ENCODE measurements at places on chromosomes 12 and 14. TPM values are rescaled to one million over a fixed set of nuclear protein-coding genes. Genes with fewer than 3 reads are reported as not detected.

The TC2N gene
- polyA plus RNA-seq: 24.0 TPM

The SLC10A1 gene
- 0.14 TPM for polyA plus RNA-seq

The WDR20 gene
- polyA plus RNA-seq: 28.4 TPM

The KCNH5 gene
- 0.11 TPM for polyA plus RNA-seq

The PPP1R1A gene
- polyA plus RNA-seq: 3.5 TPM

The NFE2 gene
- polyA plus RNA-seq: 5.2 TPM

The SLCO1B1 gene
- not detected for polyA plus RNA-seq

The CISTR gene
- polyA plus RNA-seq: not detected

The SERPINA12 gene
- not detected for polyA plus RNA-seq

- no peak for DNase-seq
Measured at GRCh38 chr14:57403521-57403864, 13.1 kb downstream of the NAA30 start.

DNA sequence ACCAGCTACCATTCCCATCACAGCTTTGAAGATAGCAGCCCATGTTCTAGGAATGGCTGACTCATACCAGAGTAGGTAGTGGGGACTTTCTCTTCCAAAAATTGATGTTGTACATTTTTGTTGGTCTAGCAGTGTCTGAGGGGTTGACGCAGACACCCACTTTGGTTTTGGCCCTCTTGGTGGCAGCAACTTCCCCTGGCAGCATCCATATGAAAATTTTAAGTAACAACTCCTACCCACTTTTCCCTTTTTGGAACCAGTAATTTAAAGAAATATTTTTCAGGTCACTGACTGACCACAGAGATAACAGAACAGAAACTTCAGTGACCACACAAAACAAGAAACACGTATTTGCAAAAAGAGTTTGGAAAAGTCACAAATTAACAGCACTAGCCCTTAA, 162.0 kb upstream of the TMCC3 start:
- DNase-seq: no peak

- DNase-seq: no peak
Measured at GRCh38 chr14:55756557-55756956, 176.6 kb downstream of the KTN1 start.

DNA sequence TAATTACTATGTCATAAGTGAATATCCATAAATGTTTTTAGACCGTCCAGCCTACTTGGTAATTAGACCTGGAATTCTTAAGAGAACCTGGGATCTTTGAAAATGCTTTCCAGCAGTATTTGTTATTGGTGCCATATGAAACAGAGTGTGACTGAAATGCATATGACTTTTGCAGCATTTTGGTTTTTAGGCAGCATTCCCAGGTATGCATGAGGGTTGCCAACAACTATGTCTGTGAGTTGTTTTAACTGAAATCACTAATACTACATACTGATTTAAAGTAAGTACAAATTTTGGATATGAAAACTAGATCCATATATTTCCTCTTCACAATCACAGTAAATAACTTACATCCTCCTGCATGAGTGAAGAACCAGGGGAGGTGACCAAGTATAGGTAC, 437.7 kb upstream of the FAR2 start:
- DNase-seq: no peak

DNA sequence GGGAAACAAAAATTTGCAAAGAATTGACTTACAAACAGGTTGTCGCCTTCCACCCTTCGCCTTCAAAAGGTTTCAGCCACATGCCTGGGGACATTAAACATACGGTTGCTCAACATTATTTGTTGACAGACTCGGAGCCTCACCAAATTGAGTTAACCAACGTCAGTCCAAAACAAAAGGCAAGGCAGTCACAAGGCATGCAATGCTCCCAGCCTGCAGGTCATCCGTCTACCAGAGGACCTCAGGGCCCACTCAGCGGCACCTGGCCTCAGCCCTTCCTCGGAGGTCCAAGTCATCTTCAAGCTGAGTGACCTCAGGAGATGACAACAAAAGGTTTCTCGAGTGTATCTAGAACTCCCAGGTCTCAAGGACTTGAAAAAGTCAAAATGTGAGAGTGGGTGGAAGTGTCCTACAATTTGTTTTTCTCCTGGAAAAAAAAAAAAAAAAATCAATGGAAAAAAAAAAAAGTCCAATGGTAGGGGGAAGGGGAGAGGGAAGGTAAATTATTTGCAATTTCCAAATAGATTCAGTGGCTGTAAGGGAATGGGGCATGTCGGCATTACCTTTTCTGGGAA, 64.3 kb downstream of the KDM2B start:
- no peak for DNase-seq

- DNase-seq: no peak
Measured at GRCh38 chr14:89639687-89640086, 222.7 kb upstream of the FOXN3 start.

DNA sequence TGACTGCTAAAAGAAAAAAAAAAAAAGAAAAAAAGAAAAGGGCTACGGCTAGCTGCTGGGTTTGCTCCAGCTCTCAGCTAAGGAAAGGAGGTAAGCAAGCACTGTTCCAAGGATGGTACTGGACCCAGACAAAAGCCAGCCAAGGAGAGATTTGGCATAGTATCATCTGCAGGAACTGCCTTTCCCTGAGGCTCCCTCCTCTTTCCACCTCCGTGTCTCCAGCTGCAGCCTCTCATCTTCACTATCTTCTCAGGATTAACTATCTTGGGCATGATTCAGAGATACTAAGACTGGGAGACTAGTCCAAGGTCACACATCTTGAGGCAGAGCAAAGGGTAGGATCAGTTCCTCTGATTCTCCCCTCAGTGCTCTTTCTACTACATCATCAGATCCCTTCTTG, 6.0 kb downstream of the KITLG start:
- no peak for DNase-seq

DNA sequence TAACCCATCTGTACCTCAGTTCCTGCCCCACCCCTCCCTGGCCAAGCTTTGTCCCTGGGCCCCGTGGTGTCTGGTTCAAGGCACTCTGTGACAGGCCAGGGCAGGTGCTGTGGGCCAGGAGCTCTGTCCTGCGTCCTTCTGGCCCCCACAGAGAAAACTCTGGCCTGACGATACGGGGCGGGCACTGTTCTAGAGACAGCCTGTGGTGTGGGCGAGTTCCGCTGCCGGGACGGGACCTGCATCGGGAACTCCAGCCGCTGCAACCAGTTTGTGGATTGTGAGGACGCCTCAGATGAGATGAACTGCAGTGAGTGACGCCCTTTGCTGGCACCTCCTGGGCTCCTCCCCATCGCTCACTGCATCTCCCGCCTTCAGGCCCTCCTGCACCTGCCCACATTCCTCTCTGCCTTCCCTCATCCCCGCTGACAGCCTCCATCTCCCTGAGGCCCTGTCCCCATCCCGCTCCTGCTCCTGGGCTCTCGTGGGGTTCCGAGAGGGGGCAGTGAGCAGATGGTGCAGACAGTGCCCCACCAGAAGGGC, 22.8 kb upstream of the NXPH4 start:
- DNase-seq: no peak

DNA sequence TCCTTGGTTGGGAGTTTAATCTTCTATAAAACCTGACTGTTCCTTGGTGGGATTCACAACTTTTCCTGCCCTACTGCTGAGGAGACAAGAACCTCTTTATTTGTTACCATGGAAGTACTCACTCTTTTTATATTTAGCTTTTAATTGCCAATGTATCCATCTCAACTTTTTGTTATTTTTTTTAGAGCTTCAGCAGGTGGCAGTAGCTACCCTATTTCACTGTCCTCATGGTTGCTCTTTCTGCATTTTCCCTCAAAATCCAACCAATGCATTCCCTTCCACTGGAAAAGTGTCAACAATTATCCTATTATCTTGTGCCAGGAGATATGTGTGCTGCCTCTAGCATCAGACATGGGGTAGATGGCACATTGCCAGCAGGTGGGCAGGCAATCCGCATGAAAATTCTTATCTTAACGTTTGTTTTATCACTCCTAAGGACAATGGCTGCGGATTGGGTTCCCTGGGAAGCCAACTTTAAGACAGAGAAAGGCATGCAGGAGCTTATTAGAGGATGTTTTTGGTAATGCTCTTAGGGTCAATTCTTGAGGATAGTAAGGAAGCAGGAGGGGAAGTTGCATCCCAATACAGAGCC, 406.4 kb downstream of the SNAPC1 start:
- DNase-seq: no peak

GRCh38 chr14:73261075-73261474, 23.8 kb downstream of the PAPLN start:
- no peak for DNase-seq

GRCh38 chr12:26283046-26283445, 87.7 kb downstream of the SSPN start:
- DNase-seq: no peak

DNA sequence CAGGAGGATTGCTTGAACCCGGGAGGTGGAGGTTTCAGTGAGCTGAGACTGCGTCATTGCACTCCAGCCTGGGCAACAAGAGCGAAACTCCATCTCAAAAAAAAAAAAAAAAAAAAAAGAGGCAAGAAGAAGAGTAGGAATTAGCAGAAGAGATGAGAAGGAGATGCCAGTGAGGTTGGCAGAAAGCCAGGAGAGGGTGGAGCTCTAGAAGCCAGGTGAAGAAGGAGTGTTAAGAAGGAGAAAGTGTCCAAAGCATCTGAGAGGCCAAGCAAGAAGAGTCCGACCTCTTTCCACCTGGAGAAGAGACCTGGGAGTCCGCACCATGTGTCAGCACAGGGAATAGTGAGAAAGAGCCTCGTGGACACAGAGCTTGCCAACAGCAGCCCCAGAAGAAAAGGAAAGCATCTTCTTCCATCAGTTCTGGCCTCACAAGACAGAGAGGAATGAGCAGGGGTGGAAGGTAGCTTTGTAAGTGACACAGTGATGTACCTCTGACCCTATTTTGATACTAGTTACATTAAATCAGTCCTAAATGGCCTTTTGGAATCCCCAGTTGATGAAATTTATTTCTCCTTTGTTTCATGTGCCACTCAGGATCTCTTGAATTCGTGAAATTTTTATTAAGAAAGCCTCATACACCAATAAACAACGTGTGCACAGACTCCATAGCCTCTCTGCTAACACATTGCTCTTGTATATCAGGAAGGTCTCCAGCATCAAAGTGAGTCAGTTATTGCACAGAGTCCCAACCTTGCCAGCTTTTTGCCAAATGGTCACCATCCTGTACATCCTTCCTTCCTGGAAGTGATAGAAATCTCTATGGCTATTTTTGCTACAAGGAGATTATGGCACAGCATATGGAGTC, 70.6 kb downstream of the SAMD4A start:
- no peak for DNase-seq

GRCh38 chr14:99964979-99965378, 100.2 kb upstream of the EVL start:
- DNase-seq: no peak

- DNase-seq: no peak
Measured at GRCh38 chr12:96327346-96327745, 72.9 kb downstream of the CDK17 start.

DNA sequence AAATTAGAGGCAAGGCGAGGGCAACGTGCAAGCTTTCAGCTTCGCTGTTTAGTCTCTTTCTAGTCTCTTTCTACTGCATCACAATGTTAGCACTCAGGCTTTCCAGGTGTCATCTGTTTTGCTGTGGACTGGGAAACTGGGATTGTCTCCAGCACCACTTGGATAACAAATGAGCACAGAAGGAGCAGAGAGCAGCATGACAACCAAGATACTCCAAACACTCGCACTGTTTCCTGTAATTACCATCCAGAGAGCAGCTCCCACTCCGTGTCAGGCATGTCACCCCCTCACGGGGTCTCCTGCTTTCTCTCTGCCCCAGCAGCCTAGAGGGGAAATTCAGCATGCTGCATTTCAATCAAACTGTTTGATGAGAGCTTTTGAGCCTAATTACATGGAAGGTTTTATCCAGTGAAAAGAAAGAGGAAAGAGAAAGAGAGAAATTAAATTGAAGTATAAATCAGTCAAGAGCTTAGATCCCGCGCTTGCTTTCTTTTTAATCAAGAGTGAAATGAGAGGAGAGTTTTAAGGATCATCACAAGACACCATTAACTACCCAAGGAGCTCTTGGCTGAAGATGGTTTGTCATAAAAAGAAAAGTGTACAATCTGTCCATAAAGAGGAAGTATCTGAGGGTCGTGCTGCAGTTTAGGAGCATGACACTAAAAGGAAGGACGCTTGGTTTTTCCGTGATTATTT, 917.7 kb downstream of the DIO2 start:
- DNase-seq: no peak

GRCh38 chr14:66311990-66312389, 174.2 kb upstream of the CCDC196 start:
- no peak for DNase-seq

GRCh38 chr14:105330491-105330895, 15.9 kb downstream of the PACS2 start:
- DNase-seq: peak; percentile 43

DNA sequence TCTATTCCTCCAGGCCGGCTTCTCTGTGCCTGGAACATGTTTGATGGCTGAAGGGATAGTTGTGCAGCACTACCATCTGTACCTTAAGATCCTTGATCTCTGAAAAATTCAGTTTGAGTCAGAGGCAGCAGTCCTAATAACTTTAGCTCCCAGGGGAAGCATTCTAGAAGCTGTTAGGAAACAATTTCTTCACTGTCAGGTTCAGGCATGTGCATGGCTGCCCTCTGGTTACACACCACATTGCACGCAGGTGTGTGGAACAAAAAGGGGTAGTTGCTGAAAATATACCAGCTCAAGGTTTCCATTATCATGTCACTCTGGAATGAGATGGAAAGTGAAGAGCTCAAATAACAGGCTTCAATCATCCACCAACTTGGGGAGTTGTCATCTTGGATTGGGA, 80.1 kb downstream of the CHST11 start:
- DNase-seq: no peak

- DNase-seq: peak; percentile 85
Measured at GRCh38 chr12:53695152-53696145, 19.6 kb upstream of the ATP5MC2 start.

GRCh38 chr14:68787092-68787992, 5.5 kb downstream of the ZFP36L1 start:
- no peak for DNase-seq

GRCh38 chr14:98956181-98956580, 315.8 kb downstream of the BCL11B start:
- DNase-seq: no peak

All from left lung (tissue), 14 donors.